Tongue (tissue), 3 donors: ENCODE measurements at places on chromosomes 16 and 17. TPM values are rescaled to one million over a fixed set of nuclear protein-coding genes. Genes with fewer than 3 reads are reported as not detected.
A peak's percentile ranks its signal among the peaks of the same experiment; 100 is the strongest.

GRCh38 chr17:30292286-30292858, 628 bp upstream of the BLMH start:
- DNase-seq = peak; percentile 66

DNA sequence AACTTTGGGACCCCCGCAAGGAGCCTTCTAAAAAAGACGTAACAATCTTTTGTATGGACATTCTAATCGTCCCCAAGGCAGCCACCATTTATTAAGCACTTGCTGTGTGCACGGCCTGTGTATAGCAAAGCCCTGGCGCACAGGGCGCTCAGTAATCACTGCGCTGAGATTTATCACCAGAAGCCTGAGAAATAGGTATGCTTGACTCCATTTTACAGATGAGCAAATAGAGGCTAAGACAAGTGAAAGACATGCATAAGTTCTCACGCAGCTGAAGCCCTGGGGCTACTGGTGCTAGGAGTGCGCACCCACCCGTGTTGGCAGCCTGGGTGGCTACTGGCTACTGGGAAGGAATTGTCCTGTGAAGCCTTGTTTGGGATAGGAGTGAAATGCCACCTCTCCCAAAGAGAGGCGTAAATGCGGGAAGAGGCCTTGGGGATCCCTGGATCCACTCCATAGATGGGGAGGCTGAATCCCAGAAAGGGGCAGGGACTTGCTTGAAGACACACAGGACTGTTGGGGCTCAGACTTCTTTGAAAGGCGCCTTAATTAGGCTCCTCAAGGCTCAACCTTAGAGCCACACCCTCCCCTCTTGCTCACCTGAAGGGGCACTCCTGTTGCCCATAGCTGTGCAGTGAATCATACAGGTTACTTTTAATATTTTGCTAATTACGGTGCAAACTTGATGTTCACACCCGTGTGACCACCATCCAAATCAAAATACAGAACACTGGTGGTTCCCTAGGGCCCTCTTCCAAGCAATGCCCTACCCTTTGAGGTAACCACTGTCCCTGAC, 634 bp upstream of the NATD1 start:
- no peak for DNase-seq

- no peak for DNase-seq
These were observed 4.2 kb downstream of the CCL3 start for GRCh38 chr17:36085765-36086164.

GRCh38 chr16:48091117-48091516, 64.7 kb downstream of the ABCC12 start:
- no peak for DNase-seq

GRCh38 chr17:68624381-68624780, 23.2 kb upstream of the FAM20A start:
- no peak for DNase-seq

DNA sequence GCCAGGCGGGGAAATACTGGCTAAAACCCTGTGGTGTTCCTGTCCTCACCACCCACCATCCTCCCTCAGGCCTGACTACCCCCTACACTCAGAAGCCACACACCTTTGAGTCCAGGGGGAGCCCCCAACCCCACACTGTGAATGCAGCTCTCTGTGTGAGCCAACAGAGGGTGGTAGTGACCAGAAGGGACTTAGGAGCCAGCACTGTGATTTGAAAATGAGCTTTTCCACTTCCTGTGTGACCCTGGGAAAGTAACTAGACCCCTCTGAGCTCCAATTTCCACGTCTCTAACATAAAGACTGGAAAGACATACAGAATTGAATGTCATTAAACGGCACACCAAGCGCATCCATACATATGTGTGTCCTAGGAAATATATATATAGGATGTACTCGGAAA, 58.7 kb downstream of the SDK2 start:
- DNase-seq = no peak

- DNase-seq = no peak
These were observed 16.4 kb downstream of the CDYL2 start for GRCh38 chr16:80788027-80788426.

GRCh38 chr16:79128706-79129105, 471.8 kb downstream of the MAF start:
- DNase-seq = no peak

DNA sequence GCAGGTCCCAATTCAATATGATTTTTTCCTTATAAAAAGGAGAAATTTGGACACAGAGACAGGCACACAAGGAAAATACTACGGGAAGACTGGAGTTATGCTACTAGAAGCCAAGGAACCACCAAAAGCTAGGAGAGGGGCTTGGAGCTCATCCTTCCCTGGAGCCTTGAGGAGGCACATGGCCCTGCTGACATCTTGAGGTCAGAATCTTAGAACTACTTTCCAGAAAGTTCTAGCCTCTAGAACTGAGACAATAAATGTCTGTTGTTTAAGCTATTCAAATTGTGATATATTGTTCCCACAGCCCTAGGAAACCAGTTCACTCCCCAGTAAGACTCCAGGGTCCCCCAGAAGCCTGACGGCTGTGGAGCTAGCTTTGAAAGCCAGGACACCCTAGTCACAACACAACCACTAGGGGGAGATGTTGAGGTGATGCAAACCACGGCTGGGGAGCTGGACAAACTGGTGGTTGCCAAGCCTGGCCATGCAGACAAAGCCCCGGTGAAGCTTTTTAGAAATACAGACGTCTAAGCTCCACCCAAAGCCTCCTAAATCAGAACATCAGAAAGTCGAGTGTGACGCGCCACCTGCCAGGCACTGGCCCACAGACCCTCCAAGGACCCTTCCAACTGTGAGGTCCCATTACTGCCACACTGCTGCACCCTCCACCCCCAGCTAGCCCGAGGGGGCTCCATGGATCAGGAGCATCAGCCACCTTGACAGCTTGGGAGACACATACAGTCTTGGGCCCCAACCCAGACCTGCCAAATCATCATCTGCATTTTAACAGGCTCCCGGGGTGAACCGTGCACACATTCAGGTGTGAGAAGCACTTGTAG, 106.4 kb downstream of the SLC39A11 start:
- DNase-seq = peak; percentile 81

- peak; percentile 13 for DNase-seq
These were observed 68.8 kb downstream of the ITFG1 start for GRCh38 chr16:47392081-47392480.

DNA sequence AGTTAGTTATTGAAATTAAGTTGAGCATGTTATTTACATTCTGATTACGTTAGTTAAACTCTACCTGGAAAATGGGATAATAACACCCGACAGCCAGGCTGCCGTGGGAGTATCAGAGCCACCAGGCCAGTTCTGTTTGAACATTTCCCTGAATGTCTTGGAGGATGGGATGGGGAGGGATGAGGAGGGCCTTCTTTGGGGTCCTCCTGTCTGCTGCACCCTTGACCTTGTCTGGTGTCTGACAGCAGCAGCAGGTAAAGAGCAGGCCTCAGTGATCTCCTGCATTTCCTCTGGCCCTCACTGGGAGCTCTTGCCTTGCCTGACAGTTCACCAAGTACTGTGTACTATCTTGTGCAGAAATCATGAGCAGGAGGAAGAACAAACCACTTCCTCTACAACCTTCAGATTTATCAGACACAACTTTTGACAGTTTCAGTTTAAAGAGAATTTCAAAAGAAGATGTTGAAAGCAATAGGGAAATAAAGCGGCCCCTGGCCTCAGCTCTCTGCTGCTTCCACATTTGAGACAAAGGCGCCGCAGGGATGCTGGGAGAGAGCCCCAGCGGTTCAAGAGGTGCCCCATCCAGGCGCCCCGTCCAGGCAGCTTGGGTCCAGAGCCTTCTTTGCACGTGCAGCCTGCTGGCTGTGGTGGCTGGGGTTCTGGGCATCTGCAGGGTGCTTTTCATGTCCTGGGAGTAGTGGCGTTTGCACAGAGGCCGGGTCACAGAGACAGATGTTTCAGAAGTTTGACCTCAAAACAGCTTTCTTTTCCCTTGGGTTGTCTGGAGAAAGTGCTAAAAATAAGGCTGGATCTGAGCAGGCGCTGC, 25.3 kb downstream of the CMIP start:
- DNase-seq = no peak

DNA sequence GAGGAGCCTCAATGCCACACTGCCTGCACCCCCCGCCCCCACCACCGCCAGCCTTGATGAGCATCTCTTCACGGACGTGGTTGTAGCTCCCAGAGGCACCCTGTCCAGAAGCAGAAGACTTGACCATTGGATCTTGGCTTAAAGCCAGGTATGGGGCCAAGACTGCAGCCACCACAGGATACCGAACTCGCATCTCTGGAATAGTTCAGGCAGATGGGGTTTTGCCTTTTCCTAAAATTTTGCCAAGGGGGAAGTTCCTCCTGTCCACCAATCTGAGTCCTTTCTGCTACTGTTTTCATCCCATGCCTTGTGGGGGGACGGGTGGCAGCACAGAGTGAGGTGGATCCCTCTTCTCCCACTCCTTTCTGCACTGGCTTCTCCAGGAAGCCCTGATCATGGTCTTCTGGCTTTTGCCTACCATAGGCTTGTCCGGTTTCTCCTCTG, 939 bp downstream of the CORO6 start:
- DNase-seq = no peak

DNA sequence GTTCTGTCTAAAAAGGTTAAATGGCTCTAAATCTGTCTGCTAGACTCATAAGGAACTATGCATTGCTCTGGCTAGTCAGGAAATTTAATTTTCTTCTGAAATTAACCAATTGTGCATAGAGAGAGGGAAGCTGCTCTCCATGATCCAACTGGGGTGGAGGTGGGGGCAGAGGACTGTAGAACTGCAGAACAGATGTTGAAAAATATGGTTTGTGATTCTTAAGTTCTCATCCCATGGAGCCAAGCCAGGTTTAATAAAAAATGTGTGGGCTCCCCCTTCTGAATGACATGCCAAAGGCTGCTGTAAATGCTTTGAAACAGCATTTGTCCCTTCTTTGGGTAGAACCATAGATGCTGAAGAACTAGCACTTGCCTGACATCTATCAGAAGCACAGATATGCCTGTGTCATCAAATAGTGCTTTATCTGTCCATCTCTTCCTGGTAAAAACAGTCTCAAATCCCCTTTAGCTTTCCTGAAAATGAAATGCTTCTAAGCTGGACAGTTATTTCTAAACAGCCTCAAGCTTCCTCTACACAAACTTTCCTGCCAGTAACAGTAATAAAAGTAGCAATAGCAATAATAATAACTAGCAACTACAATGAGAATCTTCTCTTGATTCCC, 221.4 kb downstream of the CDH8 start:
- peak; percentile 7 for DNase-seq

- DNase-seq = no peak
These were observed 4.9 kb downstream of the CDH11 start for GRCh38 chr16:65116818-65117430.

DNA sequence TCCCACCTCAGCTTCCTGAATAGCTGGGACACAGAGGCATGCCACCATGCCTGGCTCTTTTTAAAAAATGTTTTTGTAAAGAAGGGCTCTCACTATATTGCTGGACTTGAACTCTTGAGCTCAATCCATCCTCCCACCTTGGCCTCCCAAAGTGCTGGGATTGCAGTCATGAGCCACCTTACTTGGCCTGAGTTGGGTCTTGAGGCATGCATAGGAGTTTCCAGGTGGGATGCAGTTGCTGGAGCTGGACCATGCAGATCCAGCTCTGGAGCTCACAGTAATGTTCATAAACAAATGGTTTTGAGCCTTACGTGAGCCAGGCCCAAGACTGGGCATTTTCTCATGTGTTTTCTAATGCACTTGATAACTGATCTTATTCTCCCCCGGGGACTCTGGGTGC, 22.9 kb downstream of the RBFOX3 start:
- DNase-seq = no peak

- DNase-seq = no peak
These were observed 392 bp downstream of the ZSCAN32 start for GRCh38 chr16:3400446-3400778.

DNA sequence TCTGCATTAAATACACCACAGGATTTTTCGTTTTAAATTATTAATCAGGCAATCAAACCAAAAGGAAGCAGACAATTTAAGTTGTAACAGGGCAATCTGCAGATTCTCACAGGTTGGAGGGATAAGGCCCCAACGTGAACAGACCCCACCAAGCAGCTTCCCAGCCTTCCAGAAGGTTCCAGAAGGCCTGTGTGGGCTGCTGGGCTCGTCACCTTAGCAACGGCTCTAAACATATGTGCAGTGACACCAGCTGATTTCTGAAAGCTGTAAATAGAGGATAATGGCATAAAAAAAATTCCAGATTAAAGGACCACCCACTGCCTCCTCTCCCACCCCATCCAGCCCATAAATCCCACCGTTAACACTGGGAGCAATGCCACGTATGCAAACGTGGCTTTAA, 123.8 kb downstream of the ZNF778 start:
- no peak for DNase-seq

DNA sequence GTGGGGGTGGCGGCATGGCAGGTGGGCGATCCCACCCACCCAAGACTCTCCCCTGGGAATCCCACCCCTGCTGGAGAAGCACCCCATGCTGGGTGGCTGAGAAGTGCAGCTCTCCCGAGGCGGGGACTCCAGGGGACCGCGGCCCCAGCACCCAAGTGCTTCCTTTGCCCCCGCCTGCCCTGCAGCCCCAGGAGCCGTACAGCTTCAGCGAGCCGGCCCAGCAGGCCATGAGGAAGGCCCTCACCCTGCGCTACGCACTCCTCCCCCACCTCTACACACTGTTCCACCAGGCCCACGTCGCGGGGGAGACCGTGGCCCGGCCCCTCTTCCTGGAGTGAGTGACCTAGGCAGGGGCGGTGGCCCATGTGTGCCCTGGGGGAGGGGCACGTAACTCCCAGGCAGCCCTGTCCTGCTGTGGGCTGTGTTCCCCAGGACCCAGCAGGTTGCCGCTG, 11.7 kb downstream of the GAA start:
- no peak for DNase-seq

DNA sequence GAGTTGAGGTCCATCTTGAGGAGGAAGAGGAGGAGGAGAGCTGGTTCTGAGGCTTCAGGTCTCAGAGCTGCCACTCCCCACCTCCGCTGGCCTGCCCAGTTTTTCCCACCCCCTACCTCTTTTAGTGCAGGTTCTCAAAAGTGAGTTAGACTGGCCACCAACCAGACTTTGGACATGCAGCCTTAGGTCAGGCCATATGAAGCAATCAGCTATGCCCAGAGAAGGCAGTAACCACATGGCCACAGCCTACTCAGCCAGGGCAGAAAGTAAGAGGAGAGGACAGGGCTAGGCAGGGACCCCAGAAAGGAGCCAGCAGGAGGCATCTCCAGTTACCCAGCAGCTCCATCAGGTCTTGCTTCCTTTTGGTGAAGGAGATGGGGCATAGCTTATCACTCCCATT, 9.0 kb downstream of the MYO15A start:
- no peak for DNase-seq

- DNase-seq = peak; percentile 47
These were observed 57.9 kb upstream of the MAF start for GRCh38 chr16:79658301-79659033.

- no peak for DNase-seq
These were observed 2.2 kb downstream of the SNN start for GRCh38 chr16:11670171-11671131.

GRCh38 chr16:84288902-84289301, 5.8 kb upstream of the WFDC1 start:
- DNase-seq = no peak

- peak; percentile 52 for DNase-seq
These were observed 7.8 kb downstream of the NACA2 start for GRCh38 chr17:61583242-61583641.

- peak; percentile 52 for DNase-seq
These were observed 133.4 kb downstream of the OR1D5 start for GRCh38 chr17:2929881-2930533.

HAS3 gene
- total RNA-seq = 2.3 TPM

CA10 gene
- 1.2 TPM for total RNA-seq

TBX4 gene
- total RNA-seq = 2.2 TPM

ETV4 gene
- total RNA-seq = 4.3 TPM

TMEM204 gene
- 19.3 TPM for total RNA-seq

PRKCB gene
- 6.7 TPM for total RNA-seq

RDM1 gene
- total RNA-seq = 1.6 TPM

BCAR1 gene
- 54.8 TPM for total RNA-seq

TP53TG3F gene
- total RNA-seq = not detected

KRT12 gene
- not detected for total RNA-seq

MYL4 gene
- 905 TPM for total RNA-seq

C16orf78 gene
- total RNA-seq = not detected

ACSM5 gene
- not detected for total RNA-seq
